Stimulated activated CD8-positive, alpha-beta memory T cell treated with anti-CD3 and anti-CD28 coated beads, Interleukin-4, amount 100 ng/mL, for 4 hours (primary cell): ENCODE measurements at places on chromosomes 3 and 15.

DNA sequence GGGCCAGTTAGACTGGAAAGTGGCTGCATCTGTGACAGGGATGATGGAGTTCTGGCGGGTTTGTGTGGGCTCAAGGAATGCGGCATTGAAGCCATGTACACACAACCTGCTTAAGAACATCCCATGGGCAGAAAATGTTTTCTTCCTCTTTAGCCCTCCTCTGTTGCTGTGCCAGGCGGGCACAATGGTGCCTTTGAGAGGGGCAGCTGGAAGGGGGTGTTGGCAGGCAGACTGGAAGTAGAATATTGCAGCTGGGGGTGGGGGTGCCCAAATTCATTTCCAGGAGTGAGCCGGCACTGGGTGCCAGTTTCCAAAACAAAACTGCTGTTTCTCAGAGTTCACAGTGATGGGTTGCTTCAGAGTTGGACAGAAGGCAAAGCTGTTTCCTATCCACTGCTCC is 91.8 kb upstream of the ETV5 start:
- DNase-seq, result no peak

DNA sequence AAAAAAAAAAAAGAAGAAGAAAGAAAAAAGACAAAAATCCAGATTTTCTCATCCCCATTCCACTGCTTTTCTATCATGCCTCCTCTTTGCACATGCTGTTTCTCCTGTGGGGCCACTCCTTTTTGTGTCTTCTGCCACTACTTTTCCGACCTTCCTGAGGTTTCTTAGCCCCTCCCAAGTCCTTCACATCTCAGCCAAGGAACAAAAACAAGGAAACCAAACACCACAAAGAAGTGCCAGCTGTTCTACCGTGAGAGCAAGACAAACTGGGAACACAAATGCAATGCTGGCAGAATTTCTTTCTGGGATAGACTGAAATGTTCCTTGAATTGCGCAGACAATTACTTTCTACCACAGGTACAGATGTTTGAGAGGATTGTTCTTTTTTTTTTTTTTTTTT is 83.2 kb downstream of the MB21D2 start:
- no peak for DNase-seq

DNA sequence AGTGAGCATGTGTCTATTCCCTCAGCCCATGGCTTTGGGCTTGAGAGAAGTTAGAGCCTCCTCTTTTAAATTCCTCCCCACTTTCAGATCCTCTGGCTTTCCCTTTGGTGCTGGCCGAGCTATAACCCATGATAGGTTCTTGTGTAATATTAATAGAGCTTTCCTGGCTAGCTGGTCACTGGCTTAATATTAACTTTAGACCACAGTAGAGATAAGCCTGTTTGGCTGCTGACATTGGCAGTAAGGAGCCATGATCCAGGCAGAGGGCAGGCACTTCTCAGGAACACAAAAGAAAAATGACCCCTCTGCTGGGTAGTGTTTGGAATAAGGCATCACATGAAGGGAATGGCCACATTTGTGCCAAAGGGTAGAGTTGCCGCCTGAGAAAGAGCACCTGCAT is 65.4 kb upstream of the UMPS start:
- no peak for DNase-seq

DNA sequence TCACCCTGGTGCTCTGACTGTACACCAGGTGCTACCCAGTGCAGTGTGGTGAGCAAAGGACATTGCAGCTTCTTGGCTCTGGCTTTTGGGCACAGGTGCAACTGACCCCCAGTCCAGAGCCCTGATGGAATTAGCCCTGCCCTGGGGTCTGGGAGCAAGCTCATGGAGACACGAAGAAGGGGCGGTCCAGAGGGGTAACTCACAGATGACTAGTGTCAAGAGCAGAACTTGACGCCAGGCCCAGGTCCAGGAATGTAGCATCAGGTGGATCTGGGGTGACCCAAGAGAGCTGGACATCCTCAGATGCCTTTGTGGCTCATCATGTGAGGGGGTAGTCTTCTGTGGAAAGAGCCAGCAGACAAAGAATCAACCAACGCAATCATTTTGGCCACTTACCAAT is 88.9 kb downstream of the ASB7 start:
- no peak for DNase-seq

DNA sequence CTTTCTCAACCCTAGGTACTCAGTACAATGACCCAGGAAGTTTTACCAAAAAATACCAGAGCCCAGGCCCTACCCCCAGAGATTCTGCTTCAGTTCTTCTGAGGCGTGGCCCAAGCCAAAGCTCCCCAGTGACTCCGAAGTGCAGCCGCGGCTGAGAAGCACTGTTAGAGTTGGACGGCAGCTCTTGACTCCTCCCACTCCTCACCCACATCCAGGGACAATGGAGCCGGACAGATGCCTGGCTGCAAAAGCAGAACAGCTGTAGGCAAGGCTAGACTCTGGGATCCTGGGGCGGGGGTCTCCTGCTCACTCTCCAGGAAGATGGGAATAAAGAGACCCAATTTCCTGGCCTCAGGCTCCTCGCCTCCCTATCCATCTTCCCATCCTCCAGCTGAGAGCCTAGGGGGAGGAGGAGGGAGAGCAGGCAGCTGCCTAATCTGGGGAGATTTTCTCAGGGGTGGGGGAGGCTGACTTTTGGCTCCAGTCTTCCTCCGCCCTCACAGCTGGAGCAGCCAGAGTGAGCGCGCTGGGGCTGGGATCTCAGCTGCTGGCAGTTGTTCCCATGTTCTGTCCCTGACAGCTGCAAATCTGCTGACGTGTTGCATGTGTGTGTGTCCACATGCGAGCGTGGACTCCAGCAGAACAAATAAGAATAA is 223.8 kb downstream of the OPA1 start:
- no peak for DNase-seq

DNA sequence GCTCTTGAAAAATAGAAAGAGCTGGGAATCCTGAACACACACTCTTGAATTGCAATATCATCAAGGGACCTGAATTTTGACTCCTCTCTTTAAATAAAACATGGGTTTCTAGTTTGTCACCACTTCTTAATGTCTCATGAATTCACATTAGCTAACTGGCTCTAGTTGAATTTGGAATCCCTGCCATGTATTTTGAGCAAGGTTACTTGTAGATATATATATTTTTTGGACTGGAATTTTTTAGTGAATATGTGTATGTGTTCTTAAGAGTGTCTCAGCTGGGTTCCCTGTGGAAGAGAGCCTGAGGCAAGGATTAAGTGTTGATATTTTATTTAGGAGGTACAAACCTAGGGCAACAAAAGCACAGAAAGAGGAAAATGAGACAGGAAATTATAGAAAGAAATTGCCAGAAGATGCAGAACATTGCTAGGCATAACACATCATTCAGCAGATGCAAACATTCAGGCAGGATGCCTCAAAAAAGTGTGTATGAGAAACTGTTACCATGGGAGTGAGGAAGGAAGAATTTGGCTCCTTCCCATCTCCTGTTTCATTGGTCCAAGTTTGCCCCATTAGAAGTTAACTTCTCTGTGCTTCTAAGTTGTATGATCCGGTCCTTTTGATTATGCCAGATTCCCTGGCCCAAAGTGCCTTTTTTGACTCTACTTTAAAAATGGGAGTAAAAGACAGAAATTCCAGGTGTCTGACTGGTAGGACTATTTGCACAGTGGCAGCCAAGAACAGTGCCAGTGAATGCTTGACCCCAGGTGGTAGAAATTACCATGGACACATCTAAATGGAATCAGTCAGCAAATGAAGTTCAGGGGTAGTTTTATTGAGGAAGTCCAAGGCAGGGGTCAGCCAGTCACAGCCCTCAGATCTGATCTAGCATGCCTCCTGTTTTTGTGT is 253.7 kb upstream of the TGFBR2 start:
- no peak for DNase-seq

DNA sequence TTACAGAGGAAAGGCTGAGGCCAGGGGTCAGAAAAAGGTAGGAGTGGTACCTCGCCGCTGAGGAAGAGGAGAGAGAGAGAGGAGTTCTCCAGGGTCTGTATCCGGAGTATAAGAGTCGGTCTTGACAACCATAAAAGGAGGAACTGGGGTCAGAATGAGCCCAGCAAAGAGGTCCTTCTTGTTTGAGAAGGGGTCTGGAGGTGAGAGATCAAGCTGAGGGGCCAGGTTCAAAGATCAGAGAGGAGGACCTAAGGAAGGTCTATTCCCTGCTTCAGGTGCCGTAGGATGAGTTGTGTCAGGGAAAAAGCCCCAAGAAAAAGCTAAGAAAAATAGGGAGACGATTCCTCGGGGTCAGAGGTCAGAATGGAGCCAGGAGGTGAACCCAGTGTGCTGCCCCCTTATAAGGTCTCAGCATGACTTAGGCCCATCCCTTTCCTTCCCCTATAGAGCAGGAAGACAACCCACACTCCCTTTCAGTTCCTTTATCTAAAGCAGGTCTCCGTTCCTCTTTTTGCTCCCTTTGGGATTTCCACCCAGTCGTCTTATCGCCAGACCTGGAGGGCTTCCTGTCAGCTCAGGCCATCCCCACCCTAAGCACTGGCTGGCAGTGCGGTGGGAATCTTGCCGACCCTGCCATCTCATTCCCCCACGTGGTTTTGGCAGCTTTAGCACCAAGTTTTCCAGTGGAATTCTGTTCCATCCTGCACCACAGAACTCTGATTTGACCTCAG is 651 bp downstream of the MTMR14 start:
- DNase-seq, result no peak

- no peak for DNase-seq
These were observed 760.4 kb downstream of the ZPLD1 start for GRCh38 chr3:103195216-103195615.

GRCh38 chr15:28060005-28060404 is 39.1 kb downstream of the OCA2 start:
- no peak for DNase-seq

GRCh38 chr3:100160521-100160920 is 46.2 kb upstream of the FILIP1L start:
- DNase-seq, result no peak
